ENCODE measurements at places on chromosomes 5 and 9.

- no peak for ATAC-seq
These were observed 16.4 kb upstream of the ZBTB34 start for GRCh38 chr9:126844085-126844484.

DNA sequence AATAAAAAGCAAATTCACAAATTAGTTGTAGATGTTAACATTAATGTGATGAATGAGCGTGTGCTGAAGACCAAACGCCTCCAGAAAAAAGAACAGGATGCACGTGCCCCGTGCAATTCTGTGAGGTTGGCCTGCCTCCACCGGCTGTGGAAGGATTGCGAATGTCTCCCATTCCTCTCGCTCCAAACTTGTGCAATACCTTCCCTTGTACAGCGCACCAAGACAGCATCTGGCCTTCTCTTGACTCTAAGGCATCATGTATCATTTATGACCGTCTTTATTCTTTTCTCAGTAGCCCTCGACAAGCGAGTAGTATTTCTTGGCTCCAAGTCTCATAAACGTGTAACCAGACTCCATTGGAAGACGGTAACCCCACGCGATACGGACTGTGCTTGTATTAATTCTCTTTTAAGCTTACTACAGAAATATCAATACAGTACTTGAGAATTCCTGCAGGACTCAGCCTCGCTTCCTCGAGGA lies 1.5 kb upstream of the TESK1 start:
- no peak for ATAC-seq

DNA sequence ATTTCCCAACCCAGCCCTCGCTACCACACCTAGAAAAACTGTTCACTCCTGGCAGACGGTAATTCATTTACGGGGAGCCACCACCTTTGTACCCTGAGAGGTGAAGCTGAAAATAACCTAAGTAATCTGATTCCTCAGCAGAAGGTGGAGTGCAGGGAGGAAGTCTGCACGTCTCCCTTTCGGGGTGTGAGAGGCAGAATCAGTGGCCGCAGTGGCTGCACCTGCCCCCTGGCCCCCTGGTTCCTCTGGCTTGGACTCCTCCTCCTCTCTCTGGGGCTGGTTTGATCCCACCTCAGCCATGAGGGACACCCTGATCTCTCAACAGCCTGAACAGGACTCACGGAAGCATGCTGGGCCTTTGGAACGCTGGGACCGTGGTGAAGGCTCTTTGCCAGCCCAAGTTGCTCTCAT lies 10.5 kb downstream of the TMEM174 start:
- ATAC-seq: no peak

DNA sequence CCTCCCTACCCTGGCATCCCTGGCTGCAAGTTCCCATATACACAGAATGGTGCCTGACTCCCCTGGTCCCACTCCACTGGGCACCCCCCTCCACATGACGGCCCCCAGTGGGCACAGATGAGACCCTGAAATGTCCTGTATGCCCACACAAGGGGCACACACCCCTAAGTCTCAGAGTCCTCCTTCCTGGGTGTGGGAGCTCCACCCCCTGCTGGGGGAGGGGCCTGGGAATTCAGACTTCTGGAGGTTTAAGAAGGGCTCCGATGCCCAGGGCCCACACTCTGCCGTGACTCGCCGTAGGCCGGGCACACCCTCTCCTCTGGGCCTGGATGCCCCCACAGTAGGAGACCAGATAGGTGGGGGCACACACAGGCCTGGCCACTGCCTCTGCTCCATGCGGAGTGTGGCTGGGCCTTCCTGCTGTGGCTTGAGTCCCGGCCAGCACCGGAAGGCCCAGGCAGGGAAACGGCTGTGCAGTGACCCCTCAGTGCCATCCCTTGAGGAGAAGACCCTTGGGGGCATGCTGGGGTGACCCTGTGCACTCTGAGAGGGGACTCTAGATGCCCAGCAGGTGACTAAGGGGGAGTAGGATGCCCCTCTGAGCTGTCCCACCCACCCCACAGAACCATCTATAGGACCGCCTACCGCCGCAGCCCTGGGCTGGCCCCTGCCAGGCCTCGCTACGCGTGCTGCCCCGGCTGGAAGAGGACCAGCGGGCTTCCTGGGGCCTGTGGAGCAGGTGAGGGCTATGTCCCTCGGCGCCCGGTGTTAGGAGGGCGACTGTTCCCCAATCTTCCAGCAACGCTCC lies 6.5 kb downstream of the EGFL7 start:
- ATAC-seq: no peak

GRCh38 chr9:459491-460444 lies 245.1 kb downstream of the DOCK8 start:
- peak; percentile 19 for ATAC-seq

GRCh38 chr9:8864545-8864896 lies 1064.9 kb upstream of the DMAC1 start:
- ATAC-seq: peak; percentile 52

DNA sequence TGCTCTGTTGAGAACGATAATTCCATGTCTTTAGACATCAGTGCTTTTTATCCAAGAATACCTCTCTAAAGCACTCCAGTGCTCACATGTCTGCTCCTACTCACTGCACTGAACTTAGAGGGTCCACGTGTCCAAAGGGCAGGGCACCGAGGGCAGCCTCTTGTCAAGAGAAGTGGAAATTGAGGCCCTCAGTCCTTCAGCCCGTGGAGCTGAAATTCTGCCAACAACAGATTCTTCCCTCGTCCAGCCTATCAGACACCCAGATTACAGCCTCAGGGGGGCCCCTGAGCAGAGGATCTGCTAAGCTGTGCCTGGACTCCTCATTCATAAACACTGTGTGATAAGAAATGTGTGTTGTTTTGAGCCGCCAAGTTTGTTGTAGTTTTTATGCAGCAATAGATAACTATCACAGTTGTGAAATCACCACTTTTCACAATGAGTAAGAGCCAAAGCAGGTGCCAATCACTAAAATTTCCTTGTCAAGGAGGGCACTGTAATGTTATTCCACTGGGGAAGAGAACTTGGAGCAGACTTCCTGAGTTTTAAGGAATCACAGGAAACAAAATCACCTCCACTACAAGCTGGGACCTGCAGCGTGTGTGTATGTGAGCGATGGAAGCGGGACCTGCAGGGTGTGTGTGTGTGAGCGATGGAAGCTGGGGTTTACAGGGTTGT lies 58.8 kb upstream of the IGFBPL1 start:
- peak; percentile 30 for ATAC-seq

DNA sequence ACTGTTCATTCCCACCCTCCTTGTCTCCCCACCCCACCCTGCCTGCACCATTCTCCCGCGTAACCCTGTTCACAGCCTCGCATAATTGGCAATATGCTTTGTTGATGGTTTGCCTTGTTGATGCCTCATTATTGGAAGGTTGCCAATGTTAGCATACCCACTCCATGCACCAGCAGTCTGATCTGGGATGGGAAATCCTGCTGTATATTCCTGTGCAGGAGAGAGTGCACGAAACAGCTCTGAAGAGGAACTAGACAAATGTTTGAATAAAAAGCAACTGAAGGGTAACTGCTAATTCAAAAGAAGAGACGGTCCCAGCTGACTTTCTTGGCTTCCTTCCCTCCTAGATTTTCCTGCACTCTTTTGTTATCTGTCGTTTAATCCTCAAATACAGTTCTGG lies 271.7 kb upstream of the TLE4 start:
- ATAC-seq: peak; percentile 38

- ATAC-seq: no peak
These were observed 39.1 kb downstream of the SPEF2 start for GRCh38 chr5:35656721-35657120.

GRCh38 chr9:35867538-35867937 lies 2.7 kb downstream of the OR13J1 start:
- no peak for ATAC-seq

- ATAC-seq: no peak
These were observed 319.5 kb downstream of the ADGRV1 start for GRCh38 chr5:90878081-90878480.

- no peak for ATAC-seq
These were observed 366.5 kb downstream of the SLCO4C1 start for GRCh38 chr5:101929628-101930027.

- no peak for ATAC-seq
These were observed 80.2 kb upstream of the ZNF169 start for GRCh38 chr9:94178927-94179326.

GRCh38 chr5:138963763-138964371 lies 88.7 kb upstream of the LRRTM2 start:
- peak; percentile 71 for ATAC-seq

GRCh38 chr5:2242539-2242938 lies 359.8 kb upstream of the IRX4 start:
- ATAC-seq: no peak

DNA sequence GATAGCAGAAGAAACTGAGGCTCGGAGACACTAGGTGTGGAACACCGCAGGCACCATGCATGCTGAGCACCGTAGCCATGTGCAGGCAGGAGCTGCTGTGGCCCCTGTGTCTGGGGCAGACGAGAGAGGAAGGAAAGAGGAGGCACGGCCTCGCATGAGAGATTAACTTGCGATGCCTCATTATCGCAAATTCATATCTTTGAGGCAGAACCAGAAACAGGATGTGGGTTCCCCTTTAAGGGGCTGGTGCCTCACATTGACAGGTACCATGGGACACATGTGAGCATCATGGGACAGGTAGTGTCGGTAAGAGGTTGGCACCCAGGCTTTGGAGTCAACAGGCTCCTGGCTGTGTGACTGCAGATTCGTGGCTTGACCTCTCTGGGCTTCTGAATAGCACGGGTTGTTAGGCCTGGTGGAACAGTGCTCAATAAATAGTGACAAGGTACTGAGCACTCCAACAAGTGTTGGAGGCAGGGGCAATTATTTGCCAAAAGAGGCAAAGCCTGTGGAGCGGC lies 40.8 kb downstream of the NAIF1 start:
- ATAC-seq: no peak

GRCh38 chr5:157273131-157273556 lies 7.2 kb downstream of the CYFIP2 start:
- no peak for ATAC-seq

DNA sequence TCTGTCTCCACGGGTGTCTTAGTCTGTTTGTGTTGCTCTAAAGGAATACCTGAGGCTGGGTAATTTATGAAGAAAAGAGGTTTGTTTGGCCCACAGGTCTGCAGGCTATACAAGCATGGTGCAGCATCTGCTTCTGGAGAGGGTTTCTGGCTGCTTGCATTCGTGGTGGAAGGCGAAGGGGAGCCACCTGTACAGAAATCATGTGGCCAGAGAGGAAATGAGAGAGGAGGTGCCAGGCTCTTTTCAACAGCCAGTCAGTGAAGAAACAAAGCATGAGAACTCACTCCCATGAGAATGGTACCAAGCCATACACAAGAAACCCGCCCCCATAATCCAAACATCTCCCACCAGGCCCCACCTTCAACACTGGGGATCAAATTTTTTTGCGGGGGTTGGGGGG lies 53.4 kb downstream of the PFDN1 start:
- ATAC-seq: no peak

DNA sequence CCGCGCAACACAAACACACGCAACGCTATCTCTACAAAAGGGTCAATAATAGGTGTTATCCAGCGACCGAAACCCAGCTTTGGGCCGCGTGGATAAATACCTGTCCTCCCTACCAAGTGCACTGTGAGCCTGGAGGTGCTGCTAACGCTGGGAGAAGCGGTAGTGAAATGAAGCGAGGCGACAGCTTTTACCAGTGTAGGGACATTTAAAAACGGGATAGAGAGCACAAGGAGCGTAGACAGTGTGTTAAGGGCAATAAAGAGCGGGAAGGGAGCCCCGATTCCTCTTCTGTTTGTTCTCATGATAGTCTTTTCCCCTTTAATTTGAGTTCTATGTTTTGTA lies 421 bp upstream of the DEPDC1B start:
- peak; percentile 13 for ATAC-seq

GRCh38 chr5:96627792-96628398 lies 34.3 kb upstream of the CAST start:
- ATAC-seq: no peak

- ATAC-seq: no peak
These were observed 164.3 kb upstream of the ST8SIA4 start for GRCh38 chr5:101067429-101067828.

DNA sequence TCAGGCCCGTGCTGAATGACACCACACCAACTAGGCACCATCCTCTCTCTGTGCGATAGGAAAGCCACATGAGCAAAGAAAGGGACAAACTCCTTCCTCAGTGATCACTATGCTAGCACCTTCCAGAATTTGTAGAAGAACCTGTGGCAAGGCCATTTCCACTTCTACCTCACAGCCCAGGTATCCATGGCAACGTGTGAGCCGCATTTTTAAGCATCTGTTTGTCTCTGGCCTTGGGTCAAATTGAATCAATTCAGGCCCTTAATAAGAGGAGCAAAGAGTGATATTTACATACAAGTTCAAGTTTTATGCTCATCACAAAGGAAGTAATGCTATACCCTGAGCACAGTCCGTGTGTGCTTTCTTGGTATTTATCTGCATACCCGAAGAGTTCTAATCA lies 179.3 kb downstream of the SLC12A2 start:
- no peak for ATAC-seq

DNA sequence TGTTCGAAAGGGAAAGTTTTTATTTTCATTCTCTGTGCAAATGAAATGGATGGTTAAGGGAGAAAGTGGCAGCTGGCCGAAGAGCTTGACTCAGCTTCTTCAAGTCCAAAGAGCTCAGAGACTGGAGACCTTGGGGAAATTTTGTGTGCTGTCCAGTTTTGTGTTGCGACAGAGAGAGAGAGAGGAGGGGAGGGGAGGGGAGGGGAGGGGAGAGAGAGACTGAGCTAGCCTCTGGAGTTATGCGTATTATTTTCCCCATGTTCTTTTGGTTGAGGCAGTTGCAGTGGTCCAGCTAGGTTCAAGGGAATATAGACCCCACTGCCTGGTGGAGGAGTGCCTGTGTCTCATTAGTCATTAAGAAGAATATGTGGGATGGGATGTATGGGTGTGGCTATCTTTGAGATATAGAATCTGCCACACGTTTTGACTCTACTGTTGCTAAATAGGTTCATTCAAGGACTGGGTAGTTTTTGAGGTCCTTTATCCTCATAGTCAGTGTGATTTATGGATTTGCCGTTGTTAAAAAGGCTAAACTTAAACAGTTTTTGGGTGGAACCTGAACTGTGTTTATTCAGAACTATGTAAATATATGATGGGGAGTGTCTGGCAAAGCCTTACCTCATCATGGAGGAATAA lies 69.7 kb downstream of the ARHGAP26 start:
- no peak for ATAC-seq

GRCh38 chr5:169599451-169599850 lies 15.9 kb downstream of the SPDL1 start:
- no peak for ATAC-seq

GRCh38 chr5:115487168-115487567 lies 57.4 kb downstream of the FEM1C start:
- no peak for ATAC-seq
